ENCODE measurements at places on chromosomes 3 and 15.

- no peak for DNase-seq
These were observed 799 bp downstream of the SERF2 start for GRCh38 chr15:43792761-43793476.

GRCh38 chr3:132898141-132898540 is 140.1 kb upstream of the TMEM108 start:
- no peak for DNase-seq

GRCh38 chr3:16055606-16056211 is 118.8 kb upstream of the GALNT15 start:
- DNase-seq = no peak

DNA sequence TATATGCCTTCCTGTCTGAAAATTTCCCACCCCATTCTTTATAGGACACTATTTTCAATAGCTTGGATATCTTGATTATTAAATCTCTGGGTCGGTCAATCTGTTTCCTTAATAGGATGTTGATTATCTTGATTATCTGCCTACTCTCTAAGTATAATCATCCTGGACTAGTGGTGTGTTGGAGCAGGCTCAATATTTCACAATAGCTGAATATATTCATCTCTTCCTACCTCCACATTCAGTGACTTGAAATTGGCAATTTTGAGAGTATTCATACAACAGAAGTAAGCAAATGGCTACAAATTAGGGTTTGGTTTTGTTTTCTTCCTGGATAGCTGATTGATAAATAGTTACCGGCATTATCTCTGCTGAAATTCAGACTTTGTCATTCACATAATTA is 1162.6 kb downstream of the ROBO1 start:
- DNase-seq = no peak

GRCh38 chr15:75862796-75863195 is 19.5 kb downstream of the UBE2Q2 start:
- no peak for DNase-seq

DNA sequence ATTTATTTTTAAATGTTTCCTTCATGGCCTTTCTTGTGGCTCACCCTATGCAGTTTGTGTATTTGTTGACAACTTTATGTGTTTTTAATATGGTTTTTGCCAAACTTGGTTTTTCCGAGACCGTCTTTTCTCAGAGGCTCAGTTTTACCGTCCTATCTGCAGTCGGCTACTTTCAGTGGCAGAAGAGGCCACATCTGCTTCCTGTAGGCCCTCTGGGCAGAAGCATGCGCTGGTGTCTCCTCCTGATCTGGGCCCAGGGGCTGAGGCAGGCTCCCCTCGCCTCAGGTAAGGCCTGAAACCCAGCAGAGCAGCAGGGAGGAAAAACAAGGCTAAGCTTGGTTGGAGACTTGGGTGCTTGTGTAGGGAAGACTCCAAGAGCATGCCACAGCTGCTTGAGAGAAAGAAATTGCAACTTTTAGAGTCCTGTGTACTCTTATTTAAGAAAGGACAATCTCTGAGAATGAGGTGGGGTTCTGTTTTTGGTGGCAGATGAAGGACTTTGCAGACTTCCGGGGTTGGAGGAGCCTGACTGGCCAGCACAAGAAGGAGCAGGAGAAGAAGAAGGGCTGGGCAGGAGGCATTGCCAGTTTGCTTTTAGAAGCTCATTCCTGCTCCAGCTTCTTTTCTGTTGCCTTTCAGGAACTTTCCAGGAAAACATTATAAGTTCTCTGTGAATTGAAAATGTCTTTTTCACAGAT is at the start of gene TIGIT:
TSS of gene TIGIT (plus strand) at position 191 of the 698 bp plus-strand sequence. CDS start at position 225, 34 bp downstream.
- DNase-seq = no peak

DNA sequence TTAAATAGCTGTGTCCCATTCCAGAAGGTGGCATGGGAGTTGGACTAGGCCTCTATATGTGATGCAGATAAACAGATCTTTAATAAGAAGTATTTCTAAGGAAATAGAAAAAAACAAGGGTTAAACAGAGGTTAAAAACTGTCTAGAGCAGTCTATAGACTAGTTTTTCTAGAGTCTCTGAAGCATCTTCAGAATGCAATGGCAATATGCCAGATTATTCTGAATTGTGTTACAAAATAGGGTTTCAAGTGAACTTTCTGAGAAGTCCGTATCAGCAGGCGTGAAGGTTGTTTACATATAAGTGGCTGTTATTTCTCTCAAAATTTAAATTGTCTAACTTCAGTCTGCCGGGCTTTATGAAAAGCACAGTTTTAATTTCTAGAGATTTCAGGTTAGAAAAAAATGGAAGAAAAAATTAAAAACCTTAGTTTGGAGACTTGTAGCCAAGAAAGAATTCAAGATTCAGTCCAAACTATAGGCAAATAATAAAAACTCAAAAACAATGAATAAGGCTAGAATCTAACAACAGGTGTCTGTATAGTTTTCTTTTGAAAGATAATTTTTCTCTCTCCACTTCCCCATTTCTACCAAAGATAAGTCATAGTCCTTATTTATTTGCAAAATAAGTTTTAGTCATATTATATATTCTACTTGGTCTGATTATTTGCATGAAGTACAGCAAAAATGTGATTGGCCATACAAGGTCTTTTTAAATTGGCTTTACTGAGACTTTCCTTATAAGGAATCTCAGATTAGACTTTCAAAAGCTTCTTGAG is 55.2 kb downstream of the OSTN start:
- DNase-seq = no peak

- DNase-seq = no peak
These were observed 132.5 kb downstream of the APBA2 start for GRCh38 chr15:29018120-29018805.

- DNase-seq = no peak
These were observed 121.1 kb downstream of the SHQ1 start for GRCh38 chr3:72727172-72727571.

- DNase-seq = no peak
These were observed 5.3 kb downstream of the COPG1 start for GRCh38 chr3:129254536-129255230.

DNA sequence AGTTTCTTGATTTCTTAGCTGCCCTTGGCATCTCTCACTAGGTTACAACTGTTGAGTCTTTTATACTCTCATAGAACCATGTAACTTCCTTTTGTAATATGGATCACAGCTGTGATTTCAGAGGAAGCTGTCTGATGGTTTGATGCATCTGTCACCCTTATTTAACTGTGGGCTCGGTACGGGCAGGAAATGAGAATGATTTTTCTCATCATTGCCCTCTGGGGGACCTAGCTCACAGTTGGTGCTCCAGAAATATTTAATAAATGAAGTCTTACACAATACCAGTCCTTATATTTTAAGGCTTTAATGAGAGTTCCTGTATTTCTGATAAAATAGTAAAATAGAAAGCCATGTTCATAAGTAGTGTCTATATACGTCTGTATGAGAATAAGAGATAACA is 151.2 kb downstream of the EBLN2 start:
- no peak for DNase-seq

DNA sequence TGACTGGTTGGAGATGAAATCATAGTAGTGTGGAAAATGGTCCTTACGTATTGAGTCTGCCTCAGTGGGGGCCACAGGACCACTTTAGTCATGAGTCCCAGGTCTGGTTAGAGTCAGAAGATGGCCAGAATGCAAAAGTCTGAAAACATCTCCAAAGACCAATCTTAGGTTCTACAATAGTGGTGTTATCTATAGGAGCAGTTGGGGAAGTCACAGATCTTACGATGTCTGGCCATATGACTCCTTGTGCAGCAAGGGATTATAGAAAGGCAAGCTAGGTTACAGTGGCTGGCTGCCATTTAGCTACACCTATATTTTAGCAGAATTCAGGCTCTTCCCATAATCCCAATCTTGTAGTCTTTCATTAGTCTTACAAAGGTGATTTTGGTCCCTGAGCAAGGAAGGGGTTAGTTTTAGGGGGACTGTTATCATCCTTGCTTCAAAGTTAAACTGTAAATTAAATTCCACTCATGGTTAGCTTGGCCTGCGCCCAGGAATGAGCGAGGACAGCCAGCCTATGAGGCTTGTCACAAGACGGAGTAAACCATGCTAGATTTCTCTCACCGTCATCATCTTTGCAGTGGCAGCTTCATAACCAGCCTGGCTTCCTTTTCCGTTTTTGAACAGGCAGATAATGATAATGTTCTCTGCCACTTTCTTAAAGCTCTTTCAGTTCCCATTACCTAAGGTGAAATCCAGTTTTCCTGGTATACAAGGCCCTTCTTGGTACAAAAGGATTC is 134.1 kb downstream of the VPS8 start:
- no peak for DNase-seq

DNA sequence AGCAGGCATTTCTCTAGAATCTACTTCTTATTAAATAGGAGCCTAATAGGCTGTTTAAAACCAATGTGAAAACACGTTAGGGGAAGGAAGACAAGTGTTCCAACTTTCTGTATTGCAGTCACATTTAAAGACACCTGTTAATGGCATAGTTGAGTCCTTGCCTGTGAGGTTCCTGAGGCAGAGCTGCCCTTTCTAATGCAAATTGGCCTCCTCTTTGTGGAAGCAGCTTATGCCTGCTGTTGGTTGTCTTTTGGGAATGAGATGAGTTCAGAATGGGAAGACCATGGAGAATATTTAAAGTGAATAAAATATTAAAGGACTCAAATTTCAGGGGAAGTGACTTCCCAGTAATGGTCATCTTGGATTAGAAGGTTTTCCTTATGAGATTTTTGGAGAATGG is 51.2 kb downstream of the NEK11 start:
- no peak for DNase-seq

DNA sequence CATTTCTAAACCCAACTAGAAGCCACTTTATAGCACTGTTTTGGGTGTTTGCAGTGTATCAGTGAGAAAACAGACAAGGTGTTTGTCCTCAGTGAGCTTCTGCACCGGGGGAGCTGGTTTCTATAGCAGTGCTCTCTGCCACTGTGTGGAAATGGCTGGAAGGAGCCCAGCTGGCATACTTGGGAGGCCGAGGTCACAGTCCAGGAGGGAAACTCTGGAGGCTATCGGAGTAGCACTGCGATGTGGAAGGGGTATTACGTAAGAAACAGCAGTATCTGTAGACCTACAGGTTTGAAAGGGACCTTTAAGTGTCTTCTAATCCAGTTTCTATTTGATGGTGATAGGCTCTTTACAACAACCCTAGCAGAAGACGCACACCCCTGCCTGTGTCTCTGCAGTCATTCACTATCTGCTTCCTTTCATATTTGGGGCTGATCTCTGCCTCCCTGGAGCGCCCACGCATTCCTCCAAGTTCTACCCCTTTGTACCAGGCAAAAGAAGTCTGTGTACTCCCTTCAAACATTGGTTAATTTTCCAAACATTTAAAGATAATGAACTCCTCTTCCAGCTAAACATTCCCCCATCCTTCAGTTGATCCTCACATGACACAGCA is 87.4 kb upstream of the ADAMTS17 start:
- DNase-seq = no peak

GRCh38 chr15:29910068-29910467 is 87.8 kb upstream of the TJP1 start:
- DNase-seq = no peak

- no peak for DNase-seq
These were observed 116.9 kb downstream of the PLOD2 start for GRCh38 chr3:146044046-146044445.

DNA sequence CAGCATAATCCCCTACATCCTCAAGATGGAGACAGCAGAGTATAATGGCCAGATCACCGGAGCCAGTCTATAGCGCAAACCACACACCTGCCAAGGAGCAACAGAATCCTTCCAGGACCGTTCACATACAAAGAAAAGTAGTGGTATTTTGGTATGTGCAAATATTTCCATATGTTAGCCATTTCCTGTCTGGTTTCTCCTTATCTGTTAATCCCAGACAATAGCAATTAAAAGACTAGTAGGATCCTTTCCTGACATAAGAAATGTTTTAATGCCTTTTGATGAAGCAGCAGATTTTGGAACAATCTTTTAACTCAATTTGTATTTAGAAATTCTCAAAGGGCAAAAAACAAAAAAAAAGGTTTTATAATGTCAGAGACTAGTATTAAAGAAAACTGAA is 22.2 kb downstream of the MRPS25 start:
- no peak for DNase-seq

DNA sequence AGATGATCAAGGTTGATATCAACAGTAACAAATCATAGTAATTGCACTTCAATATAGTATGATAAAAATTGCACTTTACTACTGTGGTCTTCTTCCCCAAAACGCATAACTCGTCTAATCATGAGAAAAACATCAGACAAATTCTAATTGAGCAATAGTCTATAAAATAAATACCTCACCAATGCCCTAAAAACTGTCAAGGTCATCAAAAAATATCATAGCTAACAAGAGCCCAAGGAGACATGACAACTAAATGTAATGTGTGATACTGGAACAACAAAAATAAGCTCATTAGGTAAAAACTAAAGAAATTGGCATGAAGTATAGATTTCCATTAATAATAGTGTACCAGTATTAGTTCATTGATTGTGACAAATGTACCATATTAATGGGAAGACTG is 85.6 kb upstream of the LRRC3B start:
- no peak for DNase-seq

- DNase-seq = no peak
These were observed 42.5 kb downstream of the CHCHD6 start for GRCh38 chr3:126746395-126747177.

GRCh38 chr15:74962671-74963070 is 6.1 kb upstream of the RPP25 start:
- DNase-seq = no peak

DNA sequence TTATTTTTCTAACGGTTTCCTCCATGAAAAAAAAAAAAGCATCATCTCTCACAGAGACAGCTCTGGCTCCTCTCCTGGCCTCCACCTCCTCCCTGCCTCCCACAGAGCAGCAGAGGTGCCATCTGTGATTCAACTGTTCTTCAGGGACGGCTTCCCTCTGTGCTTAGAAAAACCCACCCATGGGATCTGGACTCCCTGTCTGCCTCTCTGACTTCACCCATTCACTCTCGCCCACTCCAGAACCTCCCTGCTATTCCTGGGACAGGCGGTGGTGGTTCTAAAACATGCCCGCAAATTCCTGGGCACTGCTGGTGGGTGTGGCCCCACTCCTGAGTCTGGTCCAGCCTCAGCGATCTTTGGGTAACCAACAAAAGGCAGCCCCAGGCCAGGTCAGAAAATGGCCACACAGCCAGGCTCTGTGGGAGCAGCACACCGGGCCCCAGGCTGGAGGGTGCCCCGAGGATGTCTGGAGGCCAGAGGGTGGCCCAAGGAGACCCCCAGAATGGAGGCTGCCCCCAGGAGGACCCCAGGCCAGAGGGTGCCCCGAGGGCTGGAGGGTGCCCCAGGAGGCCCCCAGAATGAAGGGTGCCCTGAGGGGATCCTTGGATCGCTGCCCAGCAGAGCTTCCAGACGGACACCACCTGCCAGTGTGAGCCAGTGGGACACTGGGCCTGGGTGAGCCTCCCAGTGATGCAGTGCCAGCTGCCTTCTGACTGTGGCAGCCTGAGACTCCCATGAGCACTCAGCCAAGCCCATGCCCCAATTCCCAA is 2.6 kb upstream of the CHST13 start:
- no peak for DNase-seq
